ENCODE measurements at places on chromosomes 7 and 10.

DNA sequence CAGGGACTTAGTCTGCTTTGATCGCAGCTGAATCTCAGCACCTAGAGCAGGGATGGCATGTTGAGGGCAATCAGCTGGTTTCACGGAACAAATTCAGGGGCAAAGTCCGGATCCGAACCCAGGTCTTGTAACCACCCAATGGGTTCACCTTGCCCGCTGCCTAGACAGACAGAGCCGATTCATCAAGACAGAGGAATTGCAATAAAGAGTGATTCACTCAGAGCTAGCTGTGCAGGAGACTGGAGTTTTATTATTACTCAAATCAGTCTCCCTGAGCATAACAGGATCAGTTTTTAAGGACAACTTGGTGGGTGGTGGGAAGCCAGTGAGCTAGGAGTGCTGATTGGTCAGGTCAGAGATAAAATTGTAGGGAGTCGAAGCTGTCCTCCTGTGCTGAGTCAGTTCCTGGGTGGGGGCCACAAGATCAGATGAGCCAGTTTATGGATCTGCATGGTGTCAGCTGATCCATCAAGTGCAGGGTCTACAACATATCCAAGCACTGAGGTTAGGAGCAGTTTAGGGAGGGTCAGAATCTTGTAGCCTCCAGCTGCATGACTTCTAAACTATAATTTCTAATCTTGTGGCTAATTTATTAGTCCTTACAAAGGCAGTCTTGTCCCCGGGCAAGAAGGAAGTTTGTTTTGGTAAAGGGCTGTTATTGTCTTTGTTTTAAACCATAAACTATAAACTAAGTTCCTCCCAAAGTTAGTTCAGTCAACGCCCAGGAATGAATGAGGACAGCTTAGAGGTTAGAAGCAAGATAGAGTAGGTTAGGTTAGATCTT lies 43.5 kb upstream of the CHST3 start:
- no peak for DNase-seq

DNA sequence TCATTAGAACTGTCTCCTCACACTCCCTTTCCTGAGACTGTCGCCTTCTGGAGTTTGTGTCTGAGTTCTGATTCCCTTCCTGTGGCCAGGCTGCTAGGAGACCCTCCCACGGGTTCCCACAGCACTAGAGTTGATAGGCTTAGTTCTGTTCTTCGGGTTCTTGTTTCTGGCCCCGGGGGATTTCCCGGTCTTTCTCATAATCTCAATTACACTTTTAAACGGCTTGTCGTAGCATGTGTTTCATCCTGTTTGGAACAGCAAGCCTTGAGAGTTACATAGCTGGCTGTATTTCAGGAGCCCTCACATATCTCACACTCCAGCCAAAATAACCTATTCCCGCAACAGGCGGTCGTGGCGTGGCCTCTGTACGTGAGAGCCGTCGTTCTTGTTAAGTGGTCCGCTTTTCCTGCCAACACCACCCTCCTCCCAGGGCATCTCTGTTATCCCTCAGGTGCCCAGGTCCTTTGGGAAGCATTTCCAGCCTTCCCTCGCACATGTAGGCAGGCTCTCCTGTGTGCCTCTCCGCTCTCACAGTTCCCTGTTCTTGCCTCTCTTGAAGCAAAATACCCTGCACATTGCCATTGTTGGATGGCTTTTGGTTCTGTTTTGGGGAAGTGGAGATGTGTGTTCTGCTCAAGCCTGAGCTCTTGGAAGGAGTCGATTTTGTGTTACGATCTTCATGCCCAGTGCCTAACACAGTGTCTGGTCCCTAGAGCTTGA lies 46.0 kb downstream of the CDC123 start:
- DNase-seq: no peak

DNA sequence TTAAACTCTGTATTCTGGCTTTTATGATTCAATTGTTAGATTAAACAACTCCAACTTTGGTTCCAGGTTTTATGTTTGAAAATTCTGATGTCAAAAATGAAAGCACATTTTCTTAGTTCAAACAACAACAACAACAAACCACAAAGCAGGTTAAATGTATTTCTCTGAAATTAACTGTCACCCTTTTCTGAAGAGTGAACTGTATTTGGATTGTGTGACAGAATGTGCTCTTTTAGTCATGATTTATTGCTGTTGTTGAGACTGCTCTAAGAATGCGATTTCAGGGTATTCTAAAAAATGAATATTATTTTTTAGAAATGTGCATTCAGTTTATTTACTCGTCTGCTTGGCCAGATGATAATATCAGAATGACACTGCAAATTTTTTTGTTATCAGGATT lies 144.1 kb downstream of the GNAI1 start:
- DNase-seq: no peak

DNA sequence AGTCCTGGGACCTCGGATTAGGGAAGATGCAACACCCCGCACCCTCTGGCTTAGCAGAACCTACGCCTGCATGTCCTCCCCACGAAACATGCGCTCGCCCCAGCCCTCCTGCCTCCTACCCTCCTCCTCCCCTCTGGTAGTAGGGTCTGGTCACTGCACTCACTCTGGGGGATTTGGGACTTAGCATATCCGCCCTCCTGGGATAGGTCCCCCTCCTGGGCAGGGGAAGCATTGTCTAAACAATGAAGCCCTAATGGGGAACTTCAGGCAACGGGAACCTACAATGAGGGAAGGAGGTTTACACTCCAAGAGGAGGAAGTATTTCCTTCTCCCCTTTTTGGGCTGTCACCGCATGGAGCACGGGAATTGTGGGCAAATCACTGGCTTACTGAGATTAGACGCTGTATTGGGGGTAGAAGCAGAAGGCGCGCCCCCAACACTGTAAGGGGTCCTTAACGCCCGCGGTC lies 892 bp downstream of the CRHR2 start:
- no peak for DNase-seq

DNA sequence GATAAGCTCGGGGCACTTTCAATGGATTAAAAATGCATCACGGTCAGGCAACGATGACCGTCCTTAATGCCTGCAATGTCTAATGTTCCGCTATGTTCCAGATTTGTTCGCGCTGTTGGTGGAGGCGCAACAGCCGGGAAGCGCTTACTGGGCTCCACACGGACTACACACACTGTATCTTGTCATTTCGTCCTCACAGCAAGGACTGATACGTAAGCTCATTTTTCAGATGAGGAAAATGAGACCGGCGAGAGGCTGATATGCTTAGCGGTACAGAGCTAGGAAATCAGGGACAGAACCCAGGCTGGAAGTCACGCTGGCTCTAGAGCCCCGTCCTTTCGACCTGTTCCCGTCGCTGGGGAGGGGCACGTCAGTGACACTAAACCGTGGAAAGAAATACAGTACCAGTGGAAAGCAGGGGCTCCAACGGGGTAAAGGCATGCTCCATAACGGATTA lies 670 bp downstream of the TPK1 start:
- DNase-seq: no peak

- no peak for DNase-seq
These were observed 411.1 kb upstream of the MGMT start for GRCh38 chr10:129055986-129056385.

GRCh38 chr10:94902570-94902969 lies 35.9 kb upstream of the CYP2C9 start:
- no peak for DNase-seq

DNA sequence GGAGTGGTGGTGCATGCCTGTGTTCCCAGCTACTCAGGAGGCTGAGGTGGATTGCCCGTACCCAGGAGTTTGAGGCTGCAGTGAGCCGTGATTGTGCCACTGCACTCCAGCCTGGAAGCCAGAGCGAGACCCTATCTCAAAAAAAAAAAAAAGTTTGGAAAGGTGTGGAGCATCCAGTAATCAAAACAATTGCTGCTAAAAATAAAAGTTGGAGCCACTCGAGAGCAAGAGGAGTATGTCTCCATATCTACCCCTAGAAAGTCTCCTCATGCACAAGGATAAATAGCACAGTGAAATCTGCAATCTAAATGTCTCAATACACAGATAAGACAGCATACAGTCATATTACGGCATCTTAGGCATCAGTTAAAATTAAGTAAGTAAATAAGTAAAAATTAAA lies 81.5 kb upstream of the NEBL start:
- no peak for DNase-seq

- no peak for DNase-seq
These were observed 26.3 kb downstream of the SND1 start for GRCh38 chr7:127678337-127678736.

- no peak for DNase-seq
These were observed 27.3 kb upstream of the HERPUD2 start for GRCh38 chr7:35722054-35722849.

- DNase-seq: no peak
These were observed 3.1 kb upstream of the ANTXRL start for GRCh38 chr10:46283580-46284285.

GRCh38 chr10:77565590-77566023 lies 72.0 kb downstream of the KCNMA1 start:
- no peak for DNase-seq

DNA sequence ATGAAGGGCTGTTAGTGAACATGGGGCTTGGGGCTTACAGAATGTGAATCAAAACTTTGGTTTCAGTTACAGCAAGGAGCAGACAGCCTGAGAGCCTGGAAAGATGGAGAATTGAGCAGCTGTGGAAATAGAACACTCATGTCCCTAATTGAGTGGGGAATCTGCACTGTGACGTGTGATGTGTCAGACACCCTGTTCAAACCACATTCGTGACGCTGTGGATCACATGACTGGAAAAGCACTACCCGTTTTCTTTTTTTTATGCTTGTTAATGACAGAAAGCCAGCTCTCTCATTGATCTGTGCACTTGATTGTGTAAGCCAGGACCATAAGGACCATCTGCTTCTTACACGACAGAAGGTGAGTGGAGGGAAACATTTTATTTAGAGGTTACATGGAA lies 15.1 kb upstream of the TBX20 start:
- no peak for DNase-seq

GRCh38 chr7:123023126-123023525 lies 27.6 kb upstream of the TAS2R16 start:
- no peak for DNase-seq

GRCh38 chr10:74186678-74187077 lies 35.7 kb downstream of the ADK start:
- no peak for DNase-seq

GRCh38 chr10:103632247-103632642 lies 138.7 kb downstream of the NEURL1 start:
- no peak for DNase-seq

DNA sequence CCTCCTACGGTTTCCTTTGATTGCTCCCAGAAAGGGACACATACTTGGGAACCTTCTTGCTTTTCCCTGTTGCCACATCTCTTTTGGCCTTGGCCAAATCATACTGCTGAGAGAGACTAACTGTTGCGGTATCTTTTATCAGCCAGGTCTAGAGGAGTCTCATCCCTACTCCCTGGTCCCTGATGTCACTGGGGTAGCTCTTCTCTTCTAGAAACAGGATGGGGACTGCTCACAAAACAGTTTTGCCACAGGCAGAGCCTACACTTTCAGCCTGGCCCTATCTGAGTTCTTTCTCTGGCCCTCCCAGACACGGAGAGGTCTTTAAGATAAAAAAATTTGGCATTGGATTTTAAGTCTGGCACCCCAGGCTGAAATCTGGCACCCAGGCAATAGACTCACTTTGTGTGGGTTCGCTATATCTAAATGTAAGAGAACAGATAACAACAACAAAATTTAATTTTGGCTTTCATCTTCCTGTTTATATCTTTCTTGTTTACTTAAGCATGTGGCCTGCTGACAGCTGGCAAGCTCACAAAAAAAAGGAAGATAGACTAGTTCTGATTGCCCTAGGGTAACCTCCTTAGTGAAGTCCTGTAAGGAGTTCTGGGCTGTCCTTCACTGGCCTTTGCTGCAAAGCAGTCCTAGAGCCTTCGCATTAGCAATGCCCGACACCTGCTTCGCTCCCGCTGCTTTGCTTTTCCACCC lies 228.3 kb upstream of the NPVF start:
- DNase-seq: no peak

- peak; percentile 22 for DNase-seq
These were observed 56.8 kb downstream of the BBS9 start for GRCh38 chr7:33186192-33186591.

- DNase-seq: no peak
These were observed 54.1 kb downstream of the BBS9 start for GRCh38 chr7:33183504-33183903.

DNA sequence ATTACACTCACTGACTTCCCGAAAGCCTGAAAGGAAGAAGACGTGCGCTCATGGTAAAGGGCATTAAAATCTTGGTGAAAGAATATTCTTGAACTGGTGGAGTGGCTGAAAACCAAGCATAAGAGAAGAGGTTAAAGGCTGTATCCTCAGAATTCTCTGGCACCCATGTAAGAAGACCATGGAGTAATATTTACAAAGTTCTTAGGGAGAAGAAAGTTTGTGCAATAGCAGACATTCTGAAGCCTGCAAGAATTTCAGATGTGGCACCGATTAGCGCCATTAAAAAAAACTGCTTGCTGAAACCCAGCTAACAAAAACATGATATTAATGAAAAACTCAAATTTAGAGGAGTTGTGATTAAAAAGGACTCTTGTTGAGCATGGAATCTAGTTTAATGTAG lies 44.1 kb downstream of the C1GALT1 start:
- no peak for DNase-seq

DNA sequence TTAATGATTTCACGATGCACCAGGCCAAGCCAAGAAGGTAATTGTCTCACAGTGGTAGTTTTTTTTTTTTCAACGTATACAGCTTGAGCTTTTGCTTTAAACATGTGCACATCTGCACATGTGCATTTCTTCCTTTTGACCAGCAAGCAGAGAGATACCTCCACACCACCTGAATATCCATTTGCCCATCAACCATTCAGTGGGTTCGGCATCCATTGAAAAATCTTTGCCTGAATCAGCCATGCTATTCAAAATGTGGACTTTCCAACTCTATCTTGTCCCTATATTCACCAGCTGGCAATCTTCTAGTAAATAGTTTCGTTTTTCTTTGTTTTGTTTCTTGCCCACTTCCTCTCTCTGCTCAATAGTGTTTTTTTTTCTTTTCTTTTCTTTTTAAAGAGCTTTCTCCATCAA lies 7.7 kb upstream of the TRA2A start:
- DNase-seq: no peak

DNA sequence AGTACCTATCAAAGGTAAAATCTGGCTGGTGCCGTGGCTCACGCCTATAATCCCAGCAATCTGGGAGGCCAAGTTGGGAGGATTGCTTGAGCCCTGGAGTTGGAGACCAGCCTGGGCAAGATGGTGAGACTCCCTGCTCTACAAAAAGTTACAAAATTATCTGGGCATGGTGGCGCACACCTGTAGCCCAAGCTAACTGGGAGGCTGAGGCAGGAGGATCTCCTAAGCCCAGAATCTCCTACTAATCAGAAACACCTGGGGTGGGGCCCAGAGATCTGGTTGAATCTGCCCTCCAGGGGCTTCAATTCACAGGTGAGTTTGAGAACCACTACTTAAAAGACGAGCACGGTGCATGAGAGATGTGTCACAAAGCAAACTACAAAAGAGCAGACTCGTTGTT lies 2.4 kb downstream of the PLA2G12B start:
- DNase-seq: no peak

- DNase-seq: peak; percentile 40
These were observed 29.3 kb upstream of the CCL24 start for GRCh38 chr7:75842836-75843446.

GRCh38 chr10:132463333-132464255 lies 66.6 kb downstream of the PWWP2B start:
- DNase-seq: no peak

- DNase-seq: no peak
These were observed 132.0 kb downstream of the RPS24 start for GRCh38 chr10:78165617-78166016.

Data from retinal pigment epithelial cell (primary cell).